ENCODE measurements at places on chromosomes 6 and 20. TPM values are rescaled to one million over a fixed set of nuclear protein-coding genes. Genes with fewer than 3 reads are reported as not detected.

Gene ELOVL2
- not detected for total RNA-seq

Gene GPX5
- not detected for total RNA-seq

Gene POPDC3
- total RNA-seq, result not detected

Gene TTLL9
- total RNA-seq, result 1.2 TPM

Gene OXT
- 1.4 TPM for total RNA-seq

Gene KIAA1586
- 16.3 TPM for total RNA-seq

Gene CAPN11
- not detected for total RNA-seq

Gene TFAP2D
- total RNA-seq, result not detected
